ENCODE measurements at places on chromosomes 12 and 14. TPM values are rescaled to one million over a fixed set of nuclear protein-coding genes. Genes with fewer than 3 reads are reported as not detected.

Gene IL26
- total RNA-seq, result not detected

Gene CDCA3
- 8.3 TPM for total RNA-seq

Gene TMEM119
- not detected for total RNA-seq

Gene CREBL2
- total RNA-seq, result 19.2 TPM

Gene BATF
- total RNA-seq, result not detected

Gene SLCO1C1
- total RNA-seq, result not detected

Gene TEX22
- 0.27 TPM for total RNA-seq

Gene RHEBL1
- 3.8 TPM for total RNA-seq

Gene OTOGL
- 0.14 TPM for total RNA-seq

Gene CLEC7A
- 0.07 TPM for total RNA-seq

Gene OR6C2
- not detected for total RNA-seq

- DNase-seq, result no peak
Measured at GRCh38 chr14:69683971-69684370, 72.6 kb downstream of the SUSD6 start.

GRCh38 chr14:70032447-70032846, 153.2 kb downstream of the SMOC1 start:
- DNase-seq, result no peak

DNA sequence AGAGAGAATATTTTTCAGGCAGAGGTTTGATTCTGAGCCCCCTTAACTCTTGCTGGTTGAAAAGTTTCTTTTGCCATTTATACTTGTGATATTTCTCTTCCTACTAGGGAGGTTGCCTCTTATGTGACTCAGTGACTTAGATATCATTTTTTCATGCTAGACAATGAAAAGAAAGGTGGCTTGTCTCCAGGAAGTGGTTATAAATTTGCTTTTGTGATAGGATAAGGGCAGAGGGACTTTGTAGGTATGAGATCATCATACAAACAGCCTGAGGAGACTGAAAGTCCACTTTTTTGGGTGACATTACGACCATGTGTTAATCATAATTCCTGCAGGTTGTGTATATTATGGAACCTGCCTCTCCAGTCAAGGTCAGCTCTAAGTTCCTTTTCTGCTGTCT, 35.8 kb downstream of the ACSM4 start:
- no peak for DNase-seq

GRCh38 chr12:43648636-43649035, 96.6 kb upstream of the ADAMTS20 start:
- no peak for DNase-seq

DNA sequence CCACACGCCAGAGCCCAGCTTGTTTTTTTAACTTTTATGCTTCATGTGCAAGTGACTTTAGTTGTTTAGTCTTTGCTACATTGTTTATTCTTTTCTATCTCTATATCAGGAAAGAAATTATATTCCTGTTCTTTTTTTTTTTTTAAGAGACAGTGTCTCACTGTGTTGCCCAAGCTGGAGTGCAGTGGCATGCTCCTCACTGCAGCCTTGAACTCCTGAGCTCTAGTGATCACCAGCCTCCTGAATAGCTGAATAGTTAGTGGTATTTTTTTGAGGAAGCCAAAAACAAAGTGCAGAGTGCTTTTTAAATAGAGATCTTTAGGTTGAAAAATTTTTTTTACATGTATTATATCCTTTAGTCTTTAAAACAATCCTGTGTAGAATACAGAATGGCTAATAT, 58.2 kb downstream of the ETNK1 start:
- no peak for DNase-seq

DNA sequence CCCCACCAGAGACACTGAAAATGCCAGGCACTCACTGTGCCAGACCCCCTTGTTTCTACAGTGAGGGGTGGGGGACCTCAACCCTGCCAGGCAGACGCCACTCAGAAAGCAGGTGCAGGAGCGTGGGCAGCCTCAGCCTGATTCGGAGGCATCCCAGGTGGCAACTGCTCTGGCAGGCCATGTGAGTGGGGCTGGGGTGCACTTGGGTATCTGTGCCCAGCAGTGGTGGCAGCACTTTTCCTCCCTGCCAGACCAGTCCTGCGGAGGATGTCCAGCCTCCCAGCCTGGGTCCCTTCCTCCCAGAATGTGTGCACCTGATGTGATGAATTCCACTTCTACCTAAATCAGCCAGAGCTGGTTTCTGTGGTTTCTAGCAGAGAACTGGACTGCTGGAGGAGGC, 13.4 kb upstream of the TTC7B start:
- DNase-seq, result no peak

GRCh38 chr14:30002859-30003258, 75.2 kb upstream of the PRKD1 start:
- no peak for DNase-seq

GRCh38 chr14:68075382-68076029, 255.9 kb downstream of the RAD51B start:
- no peak for DNase-seq

DNA sequence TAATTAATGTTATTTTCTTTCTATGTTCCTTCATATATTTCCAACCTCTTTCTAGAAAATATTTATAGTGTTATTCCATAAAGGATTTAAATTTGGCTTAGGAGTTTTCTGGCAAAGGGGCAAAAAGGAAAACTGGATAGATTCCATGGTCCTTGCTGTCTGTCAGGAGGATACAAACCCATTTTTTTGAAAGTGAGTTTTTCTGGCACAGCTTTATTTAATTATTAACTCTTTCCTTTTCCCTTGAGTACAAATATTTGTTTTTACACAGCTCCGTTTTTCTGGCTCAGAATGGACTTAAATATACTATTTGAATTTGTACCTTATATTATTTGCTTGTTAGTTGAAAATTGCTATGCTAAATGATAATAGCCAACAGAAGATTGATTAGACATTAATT, 56.3 kb downstream of the MNAT1 start:
- DNase-seq, result no peak

GRCh38 chr14:85978582-85979250, 448.8 kb downstream of the FLRT2 start:
- no peak for DNase-seq

GRCh38 chr14:105859717-105860614, 333.6 kb downstream of the TMEM121 start:
- no peak for DNase-seq

GRCh38 chr12:116644806-116645205, 85.6 kb downstream of the MAP1LC3B2 start:
- no peak for DNase-seq

DNA sequence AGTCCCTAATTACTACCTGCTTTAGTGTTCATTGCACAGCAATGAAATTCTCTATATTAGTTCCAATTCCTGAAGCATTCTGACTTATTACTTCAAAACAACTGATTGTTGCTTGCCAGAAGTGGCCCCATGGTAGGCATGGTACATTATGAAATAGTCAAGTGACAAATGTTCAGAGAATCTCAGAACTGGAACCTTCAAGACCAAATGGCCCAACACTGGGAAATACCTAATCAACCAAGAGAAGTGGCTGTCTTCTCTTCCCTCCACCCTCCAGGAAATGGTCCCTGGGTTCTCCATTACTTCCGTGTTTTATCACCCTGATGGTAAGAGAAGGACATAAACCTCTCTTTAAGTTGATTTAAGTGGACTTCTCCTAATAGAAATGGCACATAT, 49.9 kb downstream of the ITPR2 start:
- DNase-seq, result no peak

- DNase-seq, result no peak
Measured at GRCh38 chr12:80709811-80710726, 2.6 kb downstream of the MYF6 start.

- no peak for DNase-seq
Measured at GRCh38 chr12:29521951-29522350, 24.5 kb upstream of the OVCH1 start.

- DNase-seq, result no peak
Measured at GRCh38 chr12:93758801-93759373, 81.7 kb downstream of the CRADD start.

- no peak for DNase-seq
Measured at GRCh38 chr12:52715416-52715815, 12.1 kb upstream of the KRT77 start.

- DNase-seq, result no peak
Measured at GRCh38 chr14:39015964-39016577, 87.0 kb downstream of the SEC23A start.

DNA sequence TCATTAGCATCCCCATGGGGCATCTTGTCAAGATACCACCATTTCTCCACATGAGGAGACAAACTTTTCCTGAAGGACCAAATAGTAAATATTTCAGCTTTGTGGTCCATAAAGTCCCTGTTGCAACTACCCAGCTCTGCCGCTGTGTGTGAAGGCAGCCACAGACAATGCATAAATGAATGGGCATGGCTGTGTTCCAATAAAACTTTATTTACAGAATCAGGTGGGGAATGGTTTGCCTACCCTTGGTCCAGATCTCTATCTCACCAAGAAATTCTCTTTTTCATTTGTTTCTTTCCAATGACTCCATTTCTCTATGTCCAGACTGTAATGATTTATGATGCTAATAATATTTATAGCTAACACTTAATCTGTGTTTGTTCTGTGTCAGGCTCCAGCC, 409.3 kb upstream of the TBX3 start:
- DNase-seq, result no peak

DNA sequence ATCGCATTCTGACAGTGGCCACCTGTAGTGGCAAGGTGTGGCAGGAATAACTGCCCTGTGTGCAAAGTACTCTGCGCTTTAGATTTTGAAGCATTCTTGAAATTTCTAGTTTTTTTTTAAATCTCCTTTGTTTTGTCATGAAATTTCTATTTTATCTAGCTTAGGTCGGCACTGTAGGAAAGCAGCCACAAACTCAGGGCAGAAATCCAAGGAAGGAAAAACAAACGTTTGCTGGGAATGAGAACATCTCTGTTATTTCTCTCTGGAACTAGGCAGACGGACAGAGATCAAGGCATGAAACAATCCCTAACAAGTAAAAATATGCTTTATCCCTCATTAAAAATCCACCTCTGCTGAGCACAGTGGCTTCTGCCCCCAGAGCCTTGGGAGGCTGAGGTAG, 1.3 kb upstream of the NR2C1 start:
- no peak for DNase-seq

GRCh38 chr14:37116933-37117849, 55.2 kb downstream of the SLC25A21 start:
- DNase-seq, result no peak

GRCh38 chr12:118120579-118121363, 15.2 kb upstream of the PEBP1 start:
- no peak for DNase-seq

DNA sequence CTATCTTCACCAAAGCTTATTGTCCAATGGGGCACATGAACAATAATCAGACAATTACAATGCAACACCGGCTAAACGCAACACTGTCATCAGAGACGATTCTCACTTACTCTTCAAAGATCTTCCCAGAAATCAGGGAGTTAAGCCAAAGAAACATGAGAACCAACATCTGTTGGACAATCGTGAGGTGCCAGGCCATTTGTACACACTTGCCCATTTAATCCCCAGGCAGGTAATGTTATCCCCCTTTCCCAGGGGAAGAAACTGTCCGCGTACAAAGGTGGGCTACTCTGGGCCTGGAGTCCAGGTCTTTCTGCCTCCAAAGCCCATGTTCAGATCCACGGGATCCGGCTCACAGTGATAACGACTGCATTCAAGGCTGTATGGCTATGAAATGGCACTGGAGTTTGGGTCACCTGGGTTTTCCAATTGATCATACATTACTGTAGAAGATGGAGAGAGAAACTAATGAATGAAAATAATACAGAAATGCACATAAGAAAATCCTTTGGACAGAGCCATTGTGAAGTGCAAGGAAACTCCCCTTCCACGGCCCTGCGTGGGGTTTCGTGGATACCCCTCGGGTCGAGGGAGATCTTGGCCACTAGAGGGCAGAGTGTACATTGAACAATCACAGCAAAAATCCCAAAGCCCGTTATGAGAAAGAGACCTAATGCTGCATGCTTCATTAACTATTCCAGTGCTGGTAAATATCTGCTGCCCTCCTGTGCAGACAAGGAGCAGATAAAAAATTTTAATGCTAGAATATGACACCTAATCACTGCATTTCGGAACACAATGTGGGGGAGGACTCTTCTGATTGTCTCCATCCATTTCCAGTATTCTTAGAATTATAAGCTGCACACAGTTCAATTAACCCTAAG, 111.4 kb downstream of the EGLN3 start:
- no peak for DNase-seq

GRCh38 chr12:77725611-77726010, 105.1 kb upstream of the NAV3 start:
- no peak for DNase-seq

GRCh38 chr14:63046339-63047268, 1.3 kb upstream of the KCNH5 start:
- DNase-seq, result no peak

DNA sequence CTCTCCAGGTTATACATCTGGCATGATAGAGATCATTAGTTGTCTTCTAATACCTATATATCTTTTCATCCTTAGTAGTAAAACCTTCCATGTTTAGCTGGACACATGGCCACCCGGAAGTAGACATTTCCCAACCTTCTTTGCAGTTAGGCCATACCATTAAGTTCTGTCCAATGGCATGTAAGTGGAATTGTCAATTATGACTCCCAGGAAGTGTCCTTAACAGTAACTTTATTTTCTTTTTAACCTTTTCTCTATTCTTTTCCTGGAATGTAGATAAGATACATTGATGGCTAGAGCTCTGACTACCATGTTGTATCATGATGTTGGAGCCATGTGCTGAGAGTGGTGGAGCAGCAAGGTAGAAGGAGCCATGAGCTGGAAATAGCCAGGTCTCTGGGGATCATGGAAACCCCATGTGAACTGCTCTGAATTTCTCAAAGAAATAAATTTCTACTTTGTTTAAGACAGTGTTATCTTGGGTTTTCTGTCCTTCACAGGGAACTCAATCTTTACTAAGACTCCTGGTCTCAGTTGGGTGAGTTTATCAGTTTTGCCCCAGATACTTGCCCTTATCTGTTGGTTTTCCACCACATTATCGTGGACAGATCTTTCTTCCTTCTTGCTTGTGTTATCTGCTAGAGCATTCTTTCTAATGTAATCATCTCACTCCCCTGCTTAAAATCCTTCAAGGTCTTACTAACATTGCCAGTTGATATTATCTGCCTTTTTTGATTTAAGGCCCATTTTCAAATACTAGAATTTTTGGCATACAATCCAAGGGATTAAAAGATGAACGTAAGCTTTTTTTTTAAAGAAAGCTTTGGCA, 5.1 kb upstream of the LTA4H start:
- no peak for DNase-seq
